Activated T-cell treated with anti-CD3 and anti-CD28 coated beads, Interleukin-2, amount 50 U/mL, for 48 hours (primary cell): ENCODE measurements at places on chromosomes 3 and 15.

DNA sequence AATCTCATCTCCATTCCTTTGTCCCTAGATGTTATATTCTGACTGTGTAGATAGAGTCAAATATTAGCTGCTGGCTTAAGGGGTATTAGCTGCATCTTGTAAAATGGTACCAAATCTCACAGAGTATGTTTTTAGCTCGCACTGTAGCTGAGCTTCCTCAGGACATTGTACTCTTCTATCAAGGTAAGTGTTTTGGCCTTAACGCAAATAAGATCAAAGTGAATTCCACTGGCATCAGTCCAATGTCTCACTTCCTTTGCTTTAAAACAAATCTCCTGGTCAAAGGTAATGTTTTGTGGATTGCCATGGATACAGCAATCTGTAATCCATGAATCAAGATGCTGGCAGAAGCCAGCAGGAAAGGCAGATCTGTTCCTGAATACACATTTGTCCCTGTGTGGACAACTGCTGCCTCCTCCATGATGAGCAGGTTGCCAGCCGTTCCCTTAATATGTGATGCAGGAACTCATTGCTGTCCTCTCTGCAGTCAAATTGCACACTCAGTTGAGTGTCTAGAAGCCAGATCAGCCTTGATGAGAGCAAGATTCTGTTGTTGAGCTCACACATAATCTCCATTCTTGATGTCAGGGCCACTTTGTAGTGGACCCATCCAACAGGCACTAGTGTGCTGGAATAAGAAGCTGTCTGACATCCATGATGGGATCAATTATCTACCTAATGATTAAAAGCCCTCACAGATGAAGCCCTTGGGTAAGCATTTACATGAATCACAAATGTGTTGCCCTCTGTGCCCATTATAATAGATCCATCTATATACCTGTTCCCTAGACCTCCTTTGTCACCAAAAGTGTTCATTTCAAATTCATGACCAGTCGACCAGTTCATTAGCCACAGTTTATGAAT lies 96.6 kb upstream of the AGTR1 start:
- DNase-seq: no peak

DNA sequence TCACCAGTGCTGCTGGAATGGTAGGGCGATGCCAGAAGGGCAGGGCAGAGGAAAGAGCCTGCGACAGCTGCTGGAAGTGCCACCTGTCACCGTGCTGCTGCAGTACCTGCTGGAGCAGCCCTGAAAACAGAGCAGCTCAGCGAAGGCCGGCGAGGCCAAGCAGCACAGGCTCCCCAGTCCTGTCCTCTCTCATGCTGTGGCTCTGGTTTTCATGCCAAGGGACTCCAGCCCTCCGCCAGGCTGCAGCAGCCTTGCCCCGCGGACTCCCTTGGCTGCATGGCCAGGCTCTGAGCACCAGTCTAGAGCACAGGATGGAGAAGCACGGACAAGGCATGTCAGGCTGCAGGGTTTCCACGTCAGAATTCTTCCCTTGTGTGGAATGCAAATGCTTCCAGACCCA lies 43.9 kb downstream of the ADCY5 start:
- no peak for DNase-seq

DNA sequence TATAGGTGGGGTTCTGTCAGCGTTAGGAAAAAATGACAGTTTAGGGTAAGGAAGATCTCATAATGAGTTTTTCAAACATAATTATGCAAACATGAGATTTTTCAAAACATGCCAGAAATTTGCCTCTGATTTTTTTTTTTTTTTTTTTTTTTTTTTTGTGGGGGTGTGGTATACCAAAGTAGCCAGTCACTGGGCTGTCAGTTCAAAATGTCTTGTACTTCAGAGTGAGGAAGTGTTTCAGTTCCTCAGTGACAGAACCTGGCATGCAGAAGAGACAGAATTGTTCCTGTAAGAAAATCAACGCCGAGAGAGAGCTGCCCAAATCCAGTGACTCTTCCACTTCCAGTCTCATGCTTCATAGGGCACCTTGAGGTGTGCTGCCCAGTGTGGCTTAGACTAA lies 9.7 kb downstream of the NCBP2 start:
- DNase-seq: no peak

DNA sequence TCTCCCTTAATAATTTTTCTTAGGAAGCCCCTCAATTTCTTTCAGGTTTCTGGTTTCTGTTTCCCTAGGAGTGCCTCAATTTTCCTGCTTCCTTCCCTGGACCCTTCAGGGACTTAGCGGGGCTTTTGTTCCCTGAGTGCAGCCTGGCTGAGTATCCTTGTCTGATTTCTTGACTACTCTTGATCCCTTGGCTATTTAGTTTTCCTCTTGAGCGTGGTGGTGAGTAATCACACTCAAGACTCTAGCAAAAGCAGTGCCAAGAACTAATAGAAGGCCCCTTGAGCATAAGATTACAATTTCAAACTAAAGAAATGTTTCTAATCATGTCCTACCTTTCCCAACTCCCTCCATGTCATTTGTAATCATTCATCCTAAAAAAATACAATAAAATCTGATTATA lies 94.3 kb upstream of the C3orf80 start:
- no peak for DNase-seq

GRCh38 chr3:77072232-77072631 lies 32.3 kb downstream of the ROBO2 start:
- no peak for DNase-seq
